ENCODE measurements at places on chromosomes 5 and 9. TPM values are rescaled to one million over a fixed set of nuclear protein-coding genes. Genes with fewer than 3 reads are reported as not detected.

Gene TEX48
- not detected for total RNA-seq

Gene AOPEP
- total RNA-seq, result 105 TPM

Gene MCC
- total RNA-seq, result 12.2 TPM

Gene SVEP1
- 13.1 TPM for total RNA-seq

Gene NFIB
- 116 TPM for total RNA-seq

Gene ASS1
- 166 TPM for total RNA-seq

Gene SNCB
- total RNA-seq, result 0.14 TPM

Gene SARDH
- 2.8 TPM for total RNA-seq

Gene INVS
- 26.4 TPM for total RNA-seq

Gene GKAP1
- total RNA-seq, result 14.0 TPM

Gene SLC6A18
- not detected for total RNA-seq

Gene TRPM6
- 0.29 TPM for total RNA-seq

Gene LCN10
- 11.4 TPM for total RNA-seq

Gene LRRC14B
- not detected for total RNA-seq
